ENCODE measurements at places on chromosomes 11 and 22.

GRCh38 chr11:114285599-114285998, 10.6 kb upstream of the NNMT start:
- DNase-seq, result no peak

DNA sequence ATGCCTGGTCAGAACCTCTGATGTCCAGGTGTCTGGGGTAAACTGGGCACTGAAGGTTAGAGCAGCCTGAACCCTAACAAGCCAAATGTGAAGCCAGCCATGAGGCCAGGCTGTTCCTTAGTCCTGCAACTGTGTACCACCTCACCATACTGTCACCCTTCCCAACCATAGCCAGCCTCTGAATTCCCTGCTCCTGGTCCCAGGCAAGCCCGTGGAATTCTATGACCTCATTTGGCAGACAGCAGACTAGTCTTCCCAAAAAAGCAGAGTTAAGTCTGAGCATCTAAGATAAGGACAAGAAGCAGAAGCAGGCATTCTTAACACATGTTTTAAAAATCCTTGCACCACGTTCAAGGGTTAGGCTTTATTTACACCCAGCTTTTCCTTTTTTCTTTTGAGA, 134.8 kb downstream of the C11orf58 start:
- DNase-seq, result no peak

DNA sequence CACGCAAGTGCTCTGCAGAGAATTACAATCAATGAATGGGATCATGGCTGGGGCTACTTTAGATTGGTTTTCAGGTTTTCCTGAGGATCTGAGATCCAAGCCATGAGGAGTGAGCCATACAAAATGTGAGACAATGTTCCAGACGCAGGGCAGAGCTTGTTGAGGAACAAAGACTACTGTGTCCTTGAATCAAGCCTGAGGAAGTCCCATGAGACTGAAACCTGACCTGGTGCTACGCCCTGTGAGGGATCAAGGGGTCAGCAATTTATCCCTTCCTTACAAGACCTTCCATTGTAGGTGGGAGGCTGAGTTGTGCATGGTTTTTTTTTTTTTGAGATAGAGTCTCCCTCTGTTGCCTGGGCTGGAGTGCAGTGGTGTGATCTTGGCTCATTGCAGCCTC, 2.1 kb downstream of the INCENP start:
- no peak for DNase-seq

DNA sequence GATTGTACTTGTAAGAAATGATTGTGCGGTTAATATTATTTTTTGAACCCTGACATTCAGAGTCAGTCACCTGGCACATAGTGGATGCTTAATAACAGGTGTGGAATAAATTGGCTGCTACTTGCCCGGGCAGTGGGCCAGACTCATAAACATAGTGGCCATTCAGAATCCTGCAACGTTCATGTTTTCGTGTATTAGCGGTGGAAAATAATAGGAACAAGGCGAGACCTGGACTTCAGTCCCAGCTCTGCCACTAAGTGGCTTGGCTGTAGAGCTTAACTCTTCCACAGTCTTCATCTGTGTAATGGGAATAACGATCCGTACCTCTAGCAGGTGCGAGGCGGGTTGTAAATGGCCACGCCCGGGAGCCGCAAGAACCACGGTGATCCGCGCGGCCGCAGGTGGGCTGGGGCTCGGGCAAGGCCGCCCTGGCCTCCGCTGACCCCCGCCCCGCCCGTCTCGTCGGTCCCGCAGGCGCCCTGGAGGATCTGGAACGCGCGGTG, 761 bp upstream of the TMEM25 start:
- peak; percentile 16 for DNase-seq

GRCh38 chr22:22425783-22426624, 82.5 kb downstream of the ZNF280B start:
- DNase-seq, result no peak

DNA sequence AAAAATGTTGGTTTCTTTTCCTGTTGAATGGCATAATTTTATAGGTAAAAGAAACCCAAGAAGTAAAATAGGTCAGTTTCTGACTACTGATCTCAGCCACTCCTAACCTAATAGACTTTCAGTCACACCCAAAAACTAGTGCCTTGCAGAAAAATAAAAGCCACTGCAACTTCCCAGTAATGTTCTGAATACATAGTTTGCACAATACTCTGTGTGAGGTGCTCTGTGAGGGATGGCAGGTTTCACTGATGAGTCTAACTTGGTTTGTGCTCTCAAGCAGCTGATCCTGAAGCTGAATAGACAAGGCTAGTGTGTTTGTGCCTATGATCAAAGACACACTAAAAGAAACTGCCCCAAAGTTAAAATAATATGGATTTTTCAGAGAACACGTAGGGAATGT, 758.3 kb downstream of the NELL1 start:
- no peak for DNase-seq

GRCh38 chr22:17235149-17235655, 16.0 kb upstream of the ADA2 start:
- no peak for DNase-seq

GRCh38 chr11:27693398-27693797, 6.9 kb downstream of the BDNF start:
- no peak for DNase-seq

DNA sequence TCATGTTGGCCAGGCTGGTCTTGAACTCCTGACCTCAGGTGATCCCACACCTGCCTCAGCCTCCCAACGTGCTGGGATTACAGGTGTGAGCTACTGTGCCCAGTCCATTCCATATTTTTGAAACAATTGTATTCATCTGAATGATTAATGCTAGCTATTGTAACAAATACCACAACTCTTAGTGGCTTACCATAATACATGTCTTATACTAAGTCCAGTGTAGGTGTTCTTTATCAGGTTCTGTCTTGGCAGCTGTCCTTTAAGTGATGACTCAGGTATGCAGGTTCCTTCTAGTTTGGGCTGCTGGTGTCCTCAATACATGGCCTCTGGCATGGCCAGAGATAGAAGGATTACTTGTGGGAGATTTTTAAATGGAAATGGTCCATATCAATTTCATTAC, 39.0 kb downstream of the UVRAG start:
- DNase-seq, result no peak

DNA sequence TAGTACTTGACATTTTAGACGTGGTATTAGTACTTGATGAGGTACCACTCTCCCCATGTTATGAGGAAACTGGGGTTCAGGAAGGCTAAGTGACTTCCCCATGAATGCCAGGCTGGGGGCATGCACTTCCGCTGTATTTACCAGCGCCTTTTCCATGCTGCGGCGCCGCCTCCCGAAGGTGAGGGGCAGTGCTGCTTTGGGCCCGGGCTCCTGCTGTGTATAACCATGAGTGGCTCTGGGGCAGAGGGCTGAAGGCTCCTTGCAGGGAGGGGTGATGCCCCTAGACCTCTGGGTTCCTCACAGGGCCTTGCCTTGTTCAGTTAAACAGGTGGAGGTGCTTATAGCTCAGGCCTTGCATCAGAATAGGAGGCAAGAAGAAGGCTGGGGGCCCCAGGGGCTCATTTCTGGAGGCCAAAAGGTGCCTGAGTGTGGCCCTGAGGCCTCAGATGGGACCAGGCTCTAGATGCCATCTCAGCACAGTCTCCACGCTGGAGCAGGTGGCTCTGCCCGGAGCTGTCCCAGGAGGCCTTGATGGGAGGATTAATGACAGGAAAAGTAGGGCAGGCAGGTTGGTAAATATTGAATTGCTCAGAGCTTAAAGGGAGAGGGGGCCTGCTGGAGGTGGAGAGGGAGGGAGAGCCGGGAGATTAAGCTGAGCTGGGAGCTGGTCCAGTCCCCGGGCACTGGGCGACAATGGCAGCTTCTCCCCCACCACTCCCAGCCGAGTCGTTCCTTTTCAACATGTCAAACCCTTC, 129.6 kb downstream of the CEP164 start:
- no peak for DNase-seq

GRCh38 chr11:45647786-45648185, 17.6 kb downstream of the CHST1 start:
- DNase-seq, result no peak

DNA sequence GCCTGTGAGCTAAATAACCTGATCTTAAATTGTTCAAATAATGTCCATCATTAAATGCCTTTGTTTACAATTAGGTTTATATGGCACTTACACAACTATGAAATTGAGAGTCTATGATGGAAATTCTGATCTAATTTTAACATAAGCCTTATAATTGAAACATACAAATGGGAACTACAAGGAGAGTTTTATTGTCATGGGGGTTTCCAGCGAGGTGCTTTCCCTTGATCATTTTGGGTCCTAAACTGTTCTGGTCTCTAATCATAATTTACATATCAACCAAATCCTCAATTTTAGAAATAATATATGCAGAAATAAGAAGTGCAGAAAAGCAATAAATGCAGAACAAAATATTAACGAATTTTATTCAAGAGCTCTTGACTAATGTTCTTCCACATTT, 44.9 kb downstream of the RRAS2 start:
- DNase-seq, result no peak

DNA sequence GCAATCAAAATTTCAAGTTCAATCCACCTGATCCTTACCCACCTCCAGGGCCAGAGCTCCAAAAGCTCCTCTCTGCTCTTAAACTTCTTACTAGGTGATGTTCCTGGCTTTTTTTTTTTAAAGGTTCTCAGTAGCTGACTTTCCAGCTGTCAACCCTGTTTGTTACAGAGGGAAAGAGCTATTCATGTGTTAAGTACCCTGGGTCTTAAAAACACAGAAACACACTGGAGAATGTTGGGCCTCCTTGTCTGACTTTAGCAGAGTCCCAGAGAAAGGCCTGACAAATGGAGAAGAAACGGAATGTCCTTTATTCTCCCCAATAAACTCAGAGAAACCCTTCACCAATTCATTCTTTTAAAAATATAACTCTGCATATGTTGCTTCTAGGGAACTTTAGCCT, 3.2 kb downstream of the LRRC4C start:
- DNase-seq, result no peak

- no peak for DNase-seq
Measured at GRCh38 chr22:45291061-45291930, 6.5 kb downstream of the UPK3A start.

- no peak for DNase-seq
Measured at GRCh38 chr11:131185915-131186314, 184.5 kb upstream of the NTM start.

GRCh38 chr22:43217285-43218030, 30.5 kb upstream of the TTLL12 start:
- no peak for DNase-seq

Data from lung (tissue), 17 donors.